H1 (cell line): ENCODE measurements at places on chromosomes 6 and 20. TPM values are rescaled to one million over a fixed set of nuclear protein-coding genes. Genes with fewer than 3 reads are reported as not detected.

DNA sequence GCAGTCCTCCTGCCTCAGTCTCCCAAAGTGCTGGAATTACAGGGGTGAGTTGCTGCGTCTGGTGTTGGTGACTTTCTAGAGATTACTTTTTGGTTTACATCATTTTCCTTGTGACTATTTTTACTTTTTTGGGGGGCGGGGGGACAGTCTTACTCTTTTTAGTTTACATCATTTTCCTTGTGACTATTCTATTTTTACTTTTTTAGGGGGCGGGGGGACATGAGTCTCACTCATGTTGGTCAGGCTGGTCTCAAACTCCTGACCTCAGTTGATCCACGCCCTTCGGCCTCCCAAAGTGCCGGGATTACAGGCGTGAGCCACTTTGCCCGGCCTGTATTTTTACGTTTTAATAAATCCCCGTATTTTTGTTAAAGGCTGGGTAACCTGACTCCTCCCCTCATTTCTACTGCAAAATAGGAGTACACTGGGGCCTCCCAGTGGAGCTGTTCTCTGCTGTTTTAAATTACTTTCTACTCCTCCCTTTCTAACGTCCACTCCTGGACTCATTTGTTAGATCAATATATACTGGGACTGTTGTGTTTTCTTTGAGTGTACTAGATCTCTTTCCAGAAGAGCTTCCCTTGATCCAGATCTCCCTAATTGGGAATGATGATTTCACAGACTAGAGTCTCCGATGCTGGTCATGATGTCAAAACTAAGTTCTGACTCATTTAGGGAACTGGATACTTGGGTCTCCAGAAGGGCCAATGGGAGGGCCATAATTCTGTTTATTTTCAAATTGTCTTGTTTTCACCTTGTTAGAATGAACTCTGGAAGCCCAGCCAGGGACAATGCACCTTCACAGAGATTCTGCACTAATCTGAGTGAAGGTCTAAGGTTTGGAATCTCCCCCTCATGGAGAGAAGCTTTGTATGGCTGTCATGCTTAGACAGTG lies 9.2 kb downstream of the HSPA1B start:
- no peaks in the 10 kb centered on the region for H3K27me3 ChIP-seq
- peaks cover 62% of the 10 kb centered on the region for H3K36me3 ChIP-seq
- peaks cover 7% of the 10 kb centered on the region for H3K4me1 ChIP-seq
- H3K4me3 ChIP-seq: peak overlapping the region; percentile 99

Gene HLA-DQB1
- 1.2 and 1.4 TPM in 2 replicates for total RNA-seq

Gene IRF4
- total RNA-seq: 2.1 and 4.2 TPM in 2 replicates

Gene ULBP2
- total RNA-seq: not detected in 2 replicates

Gene EDN1
- 1.1 and 1.2 TPM in 2 replicates for total RNA-seq

- H3K27me3 ChIP-seq: peaks cover 6% of the 10 kb centered on the region; the same call in 1 of the 2 replicates
- peak; percentile 83 for DNase-seq
- peak overlapping the region; percentile 70; the same call in 1 of the 2 replicates for H3K27ac ChIP-seq
- 0 out of 2 replicates have a peak, but pooled peaks cover 3% of the 10 kb centered on the region for H3K36me3 ChIP-seq
- H3K4me1 ChIP-seq: peaks cover 7% of the 10 kb centered on the region
- H3K4me3 ChIP-seq: peak overlapping the region; percentile 82
Measured at GRCh38 chr20:2873747-2874041, 413 bp downstream of the PTPRA start.

DNA sequence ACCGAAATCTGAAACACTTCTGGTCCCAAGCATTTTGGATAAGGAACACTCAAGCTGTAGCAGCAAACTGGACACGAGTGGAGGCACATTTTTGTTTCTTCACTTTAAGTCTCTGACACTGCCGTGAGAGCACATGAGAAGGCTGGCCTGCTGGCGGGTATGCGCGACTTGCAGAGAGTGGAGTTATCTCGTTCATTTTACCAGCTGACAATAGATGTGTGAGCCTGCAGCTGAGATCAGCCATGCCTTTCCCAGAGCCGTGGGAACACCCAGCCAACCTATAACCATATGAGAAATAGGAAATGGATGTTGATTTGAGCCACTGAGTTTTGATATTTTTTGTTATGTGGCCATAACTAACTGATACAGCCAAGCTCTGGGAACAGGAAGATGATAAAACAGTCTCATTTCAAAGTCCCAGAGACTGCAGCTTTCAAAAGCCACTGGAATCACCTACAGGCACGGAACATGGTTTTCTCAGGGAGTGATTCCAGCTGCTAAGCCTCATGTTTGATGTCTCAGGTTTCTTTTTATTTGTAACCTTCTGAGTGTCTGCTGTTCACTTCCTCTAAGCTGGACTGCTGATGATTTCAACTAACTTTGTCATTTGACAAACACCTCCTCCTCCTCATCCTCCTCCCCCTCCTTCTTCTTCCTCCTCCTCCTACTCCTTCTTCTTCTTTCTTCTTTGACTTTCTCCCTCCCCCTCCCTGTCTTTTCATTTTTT lies 28.6 kb upstream of the LAMP5 start:
- no peak for DNase-seq
- H3K27ac ChIP-seq: no peak overlapping the region
- no peaks in the 10 kb centered on the region for H3K36me3 ChIP-seq
- no peaks in the 10 kb centered on the region for H3K27me3 ChIP-seq
- no peak overlapping the region for H3K4me3 ChIP-seq

- H3K4me3 ChIP-seq: no peak overlapping the region
- H3K36me3 ChIP-seq: no peaks in the 10 kb centered on the region
- no peaks in the 10 kb centered on the region for H3K27me3 ChIP-seq
- no peak overlapping the region for H3K27ac ChIP-seq
- peak; percentile 53 for DNase-seq
- H3K4me1 ChIP-seq: peaks cover 73% of the 10 kb centered on the region
Measured at GRCh38 chr6:35487658-35488516, 9.0 kb downstream of the TEAD3 start.

Gene SERPINB1
- 17.3 and 20.0 TPM in 2 replicates for total RNA-seq

Gene NRSN1
- total RNA-seq: 0.29 and 0.78 TPM in 2 replicates

DNA sequence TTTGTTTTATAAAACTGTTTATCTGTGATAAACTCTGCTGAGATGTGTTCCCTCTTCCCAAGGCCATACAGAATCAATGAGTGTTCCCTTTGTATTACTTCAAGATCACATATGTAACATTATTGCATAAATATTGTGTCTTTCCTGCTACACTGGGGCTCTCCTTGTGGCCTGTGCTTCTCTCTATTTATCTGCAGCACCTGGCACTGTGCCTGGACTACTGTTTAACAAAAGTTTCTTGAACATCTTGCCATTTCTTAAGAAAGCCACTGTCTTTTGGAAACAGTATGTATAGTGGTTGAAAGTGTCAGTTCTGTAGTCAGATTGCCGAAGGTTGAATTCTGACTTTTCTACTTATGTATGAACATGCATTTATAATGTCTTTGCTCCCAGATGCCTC lies 169.0 kb upstream of the SCGN start:
- no peak overlapping the region for H3K27ac ChIP-seq
- DNase-seq: no peak
- no peaks in the 10 kb centered on the region for H3K4me1 ChIP-seq
- H3K36me3 ChIP-seq: no peaks in the 10 kb centered on the region
- H3K27me3 ChIP-seq: no peaks in the 10 kb centered on the region
- no peak overlapping the region for H3K4me3 ChIP-seq

- H3K36me3 ChIP-seq: no peaks in the 10 kb centered on the region
- no peak overlapping the region for H3K27ac ChIP-seq
- no peak overlapping the region for H3K4me3 ChIP-seq
- no peak for DNase-seq
- no peaks in the 10 kb centered on the region for H3K4me1 ChIP-seq
- H3K27me3 ChIP-seq: no peaks in the 10 kb centered on the region
Measured at GRCh38 chr20:44264287-44264686, 17.2 kb downstream of the GDAP1L1 start.

- H3K36me3 ChIP-seq: no peaks in the 10 kb centered on the region
- DNase-seq: no peak
- H3K27ac ChIP-seq: no peak overlapping the region
Measured at GRCh38 chr6:143732536-143732935, 54.8 kb downstream of the PHACTR2 start.

- peaks cover 27% of the 10 kb centered on the region for H3K4me1 ChIP-seq
- H3K27ac ChIP-seq: peak overlapping the region; percentile 74
- no peaks in the 10 kb centered on the region for H3K27me3 ChIP-seq
- no peak for DNase-seq
- no peaks in the 10 kb centered on the region for H3K36me3 ChIP-seq
Measured at GRCh38 chr6:158911746-158912480, 88.1 kb downstream of the RSPH3 start.

- no peaks in the 10 kb centered on the region for H3K36me3 ChIP-seq
- no peak for DNase-seq
- H3K4me1 ChIP-seq: no peaks in the 10 kb centered on the region
Measured at GRCh38 chr20:58202044-58202443, 26.4 kb downstream of the ANKRD60 start.

DNA sequence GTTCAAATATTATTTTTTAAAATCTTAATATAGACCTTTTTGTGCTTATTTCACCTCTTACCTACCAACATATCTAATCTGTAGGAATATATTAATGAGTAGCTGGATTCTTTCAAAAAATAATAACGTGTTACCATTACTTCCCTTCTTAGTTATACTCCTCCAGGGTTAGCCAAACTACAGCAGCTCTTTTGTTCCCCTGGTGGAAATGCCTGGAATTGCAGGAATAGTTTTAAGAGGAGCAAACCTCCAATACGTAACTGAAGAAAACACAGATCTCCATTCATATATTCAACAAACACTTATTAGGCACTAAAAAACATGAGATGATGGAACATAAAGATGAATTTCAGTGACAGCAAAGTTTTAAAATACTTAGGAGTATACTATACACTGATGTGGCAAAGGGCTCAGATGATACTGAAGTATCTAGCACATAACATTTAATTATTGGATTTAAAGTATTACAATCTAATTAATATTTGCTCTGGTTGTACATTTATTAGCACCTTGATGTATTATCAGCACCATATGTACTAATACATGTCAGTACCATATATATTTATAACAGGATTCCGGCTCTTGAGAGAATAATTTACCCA lies 78.3 kb downstream of the TBX18 start:
- H3K4me3 ChIP-seq: no peak overlapping the region
- no peaks in the 10 kb centered on the region for H3K27me3 ChIP-seq
- no peaks in the 10 kb centered on the region for H3K4me1 ChIP-seq
- no peaks in the 10 kb centered on the region for H3K36me3 ChIP-seq
- H3K27ac ChIP-seq: no peak overlapping the region
